ENCODE measurements at places on chromosomes 4 and X. TPM values are rescaled to one million over a fixed set of nuclear protein-coding genes. Genes with fewer than 3 reads are reported as not detected.

DNA sequence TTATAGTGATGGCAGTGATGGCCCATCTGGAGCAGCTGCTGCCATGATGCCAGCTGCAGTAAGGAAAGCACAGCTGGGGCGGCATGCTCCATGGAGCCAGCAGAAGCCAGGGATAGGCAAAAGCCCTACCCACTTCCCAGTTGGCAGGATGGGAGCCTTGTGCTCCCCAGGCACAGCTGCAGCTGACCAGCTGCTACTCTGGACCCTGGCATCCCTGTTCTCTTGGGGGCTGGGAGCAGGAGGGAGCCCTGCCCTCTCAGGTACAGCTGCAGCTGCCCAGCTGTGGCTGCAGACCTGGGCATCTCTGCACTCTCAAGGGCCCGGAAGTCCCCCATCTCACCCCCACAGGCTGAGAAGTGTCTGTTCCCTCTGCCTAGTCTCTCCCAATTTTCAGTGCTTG, 531.9 kb downstream of the PCDH18 start:
- no peaks in the 10 kb centered on the region for H3K4me1 ChIP-seq
- no peak overlapping the region for H3K4me3 ChIP-seq
- no peaks in the 10 kb centered on the region for H3K27me3 ChIP-seq
- DNase-seq, result no peak
- H3K27ac ChIP-seq, result no peak overlapping the region

- no peak overlapping the region for H3K4me3 ChIP-seq
- no peak for DNase-seq
- no peak overlapping the region for H3K27ac ChIP-seq
These were observed 167.5 kb upstream of the BOD1L1 start for GRCh38 chr4:13794819-13795565.

DNA sequence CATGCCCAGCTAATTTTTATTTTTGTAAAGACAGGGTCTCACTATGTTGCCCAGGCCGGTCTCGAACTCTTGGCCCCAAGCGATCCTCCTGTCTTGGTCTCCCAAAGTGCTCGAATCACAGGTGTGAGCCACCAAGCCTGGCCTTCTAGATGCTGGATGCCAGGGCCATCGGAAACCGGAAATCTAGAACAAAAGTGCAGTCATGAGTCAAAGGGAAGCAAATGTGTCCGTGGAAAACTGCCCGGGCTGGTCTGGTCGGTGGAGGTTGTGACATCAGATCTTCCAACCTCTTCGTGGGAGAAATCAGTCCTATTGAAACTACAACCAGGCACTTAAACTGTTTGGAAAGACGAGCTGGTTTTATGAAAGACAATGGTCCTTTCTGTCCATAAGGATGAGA, 92.3 kb upstream of the SHOX start:
- no peaks in the 10 kb centered on the region for H3K4me1 ChIP-seq
- no peaks in the 10 kb centered on the region for H3K36me3 ChIP-seq
- no peak for DNase-seq

- no peak for DNase-seq
- H3K27ac ChIP-seq, result no peak overlapping the region
- peaks cover 2% of the 10 kb centered on the region for H3K27me3 ChIP-seq
- H3K36me3 ChIP-seq, result no peaks in the 10 kb centered on the region
- H3K4me1 ChIP-seq, result peaks cover 9% of the 10 kb centered on the region
These were observed 25.9 kb upstream of the NDNF start for GRCh38 chr4:121098266-121098665.

- H3K27me3 ChIP-seq, result no peaks in the 10 kb centered on the region
- no peak overlapping the region for H3K4me3 ChIP-seq
- peaks cover 8% of the 10 kb centered on the region for H3K4me1 ChIP-seq
- H3K36me3 ChIP-seq, result no peaks in the 10 kb centered on the region
- no peak for DNase-seq
These were observed 60.9 kb downstream of the C4orf46 start for GRCh38 chr4:158610790-158611189.

DNA sequence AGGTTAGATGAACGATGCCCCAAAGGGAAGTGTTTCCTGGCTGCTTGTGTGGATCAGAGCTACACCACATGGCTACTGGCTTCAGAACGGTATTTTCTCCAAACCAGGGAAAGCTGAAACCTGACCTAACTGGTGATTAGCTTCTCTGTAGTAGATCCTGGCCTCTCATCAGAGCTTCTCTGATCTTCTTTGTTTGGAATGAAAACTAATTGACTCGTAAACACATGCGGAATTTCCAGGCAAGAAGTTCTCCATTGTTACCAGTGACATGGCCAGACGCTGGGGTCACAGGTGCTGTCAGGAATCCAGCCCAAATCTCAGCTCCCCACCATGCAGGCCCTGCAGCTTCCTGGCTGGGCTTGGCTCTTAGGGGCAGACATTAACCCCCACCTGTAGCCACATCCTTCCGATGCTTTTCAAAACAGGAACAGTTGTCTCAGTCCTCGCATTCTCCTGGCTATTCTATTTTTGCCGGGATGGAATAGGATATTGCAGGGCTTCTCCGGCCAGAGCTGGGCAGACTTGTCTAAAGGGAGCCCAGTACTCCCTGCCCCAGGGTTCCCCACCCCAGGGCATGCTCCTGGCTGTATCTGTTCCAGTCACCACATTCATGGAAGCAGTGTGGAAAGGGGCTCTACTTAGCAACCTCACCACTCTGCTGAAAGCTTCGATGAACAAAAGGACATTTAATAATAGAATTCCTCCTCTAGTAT, 305.4 kb upstream of the F9 start:
- no peak for DNase-seq
- H3K4me3 ChIP-seq, result no peak overlapping the region
- no peak overlapping the region for H3K27ac ChIP-seq
- no peaks in the 10 kb centered on the region for H3K27me3 ChIP-seq
- H3K36me3 ChIP-seq, result no peaks in the 10 kb centered on the region

DNA sequence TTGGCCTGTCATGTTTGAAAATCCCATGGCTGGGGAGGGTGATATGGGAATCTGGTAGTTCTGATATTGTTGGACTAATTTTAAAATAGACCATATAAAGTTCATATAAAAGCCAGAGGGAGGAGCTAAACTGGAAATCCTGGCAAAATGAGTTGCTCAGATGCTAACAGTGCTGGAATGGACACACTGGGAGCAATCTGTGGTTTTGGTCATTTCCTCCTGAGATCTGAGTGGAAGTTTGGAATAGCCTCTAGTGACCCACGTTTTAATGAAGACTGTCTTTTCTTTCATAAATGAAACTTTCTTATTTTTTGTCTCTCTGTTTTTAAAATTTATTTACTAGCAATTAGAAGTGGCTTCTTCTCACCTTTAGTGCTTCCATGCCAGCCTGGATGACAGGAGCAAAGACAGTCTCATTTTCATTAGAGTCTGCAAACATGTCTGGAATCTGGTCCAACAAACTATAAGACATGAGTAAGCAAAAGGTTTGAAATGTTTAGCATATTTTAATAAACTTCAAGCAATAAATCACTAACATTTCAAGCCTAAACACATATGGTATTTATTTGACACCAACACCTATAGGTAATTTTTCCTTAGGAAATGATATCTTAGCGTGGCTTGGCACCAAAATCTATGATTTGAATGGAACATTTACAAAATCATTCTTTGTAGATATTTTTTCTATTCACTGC, 66.6 kb downstream of the METTL14 start:
- peaks cover 49% of the 10 kb centered on the region for H3K4me1 ChIP-seq
- no peak overlapping the region for H3K4me3 ChIP-seq
- H3K27me3 ChIP-seq, result no peaks in the 10 kb centered on the region

DNA sequence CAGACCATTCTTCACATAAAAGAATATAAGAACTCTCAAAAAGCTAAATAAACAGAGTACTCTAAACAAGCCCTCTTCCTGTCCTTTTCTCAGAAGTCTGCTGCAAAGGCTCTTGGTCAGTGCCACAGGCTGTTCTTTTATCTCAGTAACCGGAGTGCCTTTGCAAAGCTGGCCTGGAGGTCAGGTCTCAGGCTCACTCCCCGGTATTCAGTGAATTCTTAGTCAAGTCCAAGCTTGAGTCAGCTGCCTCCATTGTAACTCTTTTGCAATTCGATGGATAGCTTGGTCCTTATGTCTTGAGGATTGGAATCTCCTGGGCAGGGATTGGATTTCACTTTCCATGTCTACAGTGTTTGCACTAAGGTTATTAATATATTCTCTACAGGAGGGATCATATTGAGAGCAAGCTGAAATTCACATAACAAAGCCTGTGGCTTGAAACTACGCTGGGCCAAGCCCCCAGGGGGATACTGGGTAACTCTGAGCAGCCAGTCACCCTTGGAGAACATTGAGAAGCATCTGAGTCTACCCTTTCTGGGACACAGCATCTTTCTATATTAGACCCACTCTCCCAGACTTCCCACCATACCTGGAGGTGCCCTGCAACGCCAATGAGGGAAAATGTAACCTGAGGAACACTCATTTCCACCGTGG, 10.0 kb upstream of the HS6ST2 start:
- no peak for DNase-seq
- H3K4me3 ChIP-seq, result no peak overlapping the region
- no peak overlapping the region for H3K27ac ChIP-seq
- no peaks in the 10 kb centered on the region for H3K36me3 ChIP-seq

DNA sequence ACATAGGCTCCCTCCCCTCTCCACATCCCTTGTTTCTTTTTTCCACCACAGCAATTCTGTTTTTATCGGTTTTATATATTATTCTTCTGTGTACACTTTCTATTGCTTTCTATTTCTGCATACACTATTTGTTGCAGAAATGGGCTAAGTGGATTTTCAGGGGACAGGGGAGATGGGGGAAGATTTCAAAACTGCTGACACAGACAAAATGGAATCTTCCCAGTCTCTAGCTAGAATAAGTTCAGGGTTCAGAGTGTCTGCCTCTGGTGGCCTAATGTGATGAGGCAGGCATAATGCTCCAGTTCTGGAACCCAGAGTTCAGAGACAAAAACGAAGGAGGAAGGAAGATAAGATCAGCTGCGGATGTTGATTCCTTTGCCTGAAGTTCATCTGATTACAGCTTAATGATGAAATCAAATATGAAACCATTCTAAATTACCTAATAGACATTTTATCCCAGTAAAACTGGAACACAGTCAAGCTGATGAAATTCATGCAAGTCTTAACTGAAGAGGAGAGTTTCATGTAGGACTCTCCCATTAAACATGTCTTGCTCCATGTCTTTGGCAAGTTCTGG, 447.1 kb downstream of the AFF2 start:
- no peaks in the 10 kb centered on the region for H3K36me3 ChIP-seq
- DNase-seq, result no peak
- H3K27me3 ChIP-seq, result no peaks in the 10 kb centered on the region
- H3K4me3 ChIP-seq, result no peak overlapping the region

DNA sequence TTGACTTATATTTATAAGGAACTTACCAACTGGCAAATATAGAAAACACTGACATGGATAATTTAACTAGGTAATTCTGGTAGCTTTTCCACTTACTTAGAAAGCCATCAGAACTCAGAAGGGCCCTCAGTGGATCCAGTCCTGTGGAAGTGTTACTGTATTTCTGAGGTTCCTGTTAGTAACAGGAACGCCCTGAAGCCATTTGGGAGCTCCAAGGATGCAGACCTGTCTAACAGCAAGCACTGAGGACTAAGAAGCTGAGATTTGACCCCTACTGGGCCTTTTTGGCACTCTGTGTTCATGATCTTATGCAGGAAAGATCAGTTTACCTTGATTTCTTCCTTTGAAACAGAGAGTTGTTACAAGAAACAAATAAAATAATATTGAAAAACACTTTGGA, 46.0 kb upstream of the TLL1 start:
- DNase-seq, result no peak
- H3K4me1 ChIP-seq, result no peaks in the 10 kb centered on the region
- no peaks in the 10 kb centered on the region for H3K27me3 ChIP-seq
- H3K27ac ChIP-seq, result no peak overlapping the region
- no peak overlapping the region for H3K4me3 ChIP-seq

DNA sequence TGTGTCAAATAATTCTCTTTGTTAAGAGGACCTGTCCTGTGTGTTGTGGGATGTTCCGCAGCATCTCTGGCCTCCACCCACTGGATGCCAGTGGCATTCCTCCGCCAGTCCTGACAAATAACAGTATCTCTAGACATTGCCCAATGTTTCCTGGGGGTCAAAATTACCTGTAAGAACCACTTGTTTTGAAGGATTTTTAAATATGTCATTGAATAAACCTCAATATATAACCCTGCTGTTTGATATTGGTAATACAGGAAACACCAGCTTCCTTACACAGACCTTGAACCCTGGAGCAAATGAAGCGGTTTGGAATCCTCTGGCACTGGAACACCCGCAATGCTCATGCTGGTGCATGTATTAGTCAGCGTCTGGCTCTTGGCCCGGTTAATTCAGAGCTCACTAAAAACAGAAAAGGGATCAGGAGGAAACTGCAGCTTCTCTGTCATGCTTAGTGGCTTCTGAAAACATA, 101.3 kb downstream of the TBL1X start:
- no peaks in the 10 kb centered on the region for H3K36me3 ChIP-seq
- H3K4me1 ChIP-seq, result peaks cover 27% of the 10 kb centered on the region
- H3K4me3 ChIP-seq, result peak overlapping the region; percentile 16
- DNase-seq, result peak; percentile 93

DNA sequence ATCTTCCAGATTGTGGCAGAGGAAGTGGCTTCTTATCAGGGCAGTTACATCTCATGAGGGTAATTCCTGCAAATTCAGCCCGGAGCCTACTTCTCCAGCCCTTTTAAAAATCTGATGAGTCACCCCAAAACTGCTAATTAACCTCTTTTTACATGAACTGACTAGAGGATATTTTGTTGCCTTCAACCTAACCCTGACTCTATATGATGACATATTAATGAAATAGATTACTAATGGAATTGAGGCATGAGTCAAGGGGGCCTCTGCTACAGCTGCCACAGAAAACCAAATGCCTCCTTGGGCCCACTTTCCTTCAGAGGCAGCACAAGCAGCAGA, 72.5 kb downstream of the QRFPR start:
- H3K4me3 ChIP-seq, result no peak overlapping the region
- no peak for DNase-seq
- no peaks in the 10 kb centered on the region for H3K4me1 ChIP-seq

- no peak overlapping the region for H3K4me3 ChIP-seq
- no peak for DNase-seq
- no peak overlapping the region for H3K27ac ChIP-seq
- peaks cover 7% of the 10 kb centered on the region for H3K36me3 ChIP-seq
These were observed 29.1 kb downstream of the RIPPLY1 start for GRCh38 chrX:106874075-106874474.

DNA sequence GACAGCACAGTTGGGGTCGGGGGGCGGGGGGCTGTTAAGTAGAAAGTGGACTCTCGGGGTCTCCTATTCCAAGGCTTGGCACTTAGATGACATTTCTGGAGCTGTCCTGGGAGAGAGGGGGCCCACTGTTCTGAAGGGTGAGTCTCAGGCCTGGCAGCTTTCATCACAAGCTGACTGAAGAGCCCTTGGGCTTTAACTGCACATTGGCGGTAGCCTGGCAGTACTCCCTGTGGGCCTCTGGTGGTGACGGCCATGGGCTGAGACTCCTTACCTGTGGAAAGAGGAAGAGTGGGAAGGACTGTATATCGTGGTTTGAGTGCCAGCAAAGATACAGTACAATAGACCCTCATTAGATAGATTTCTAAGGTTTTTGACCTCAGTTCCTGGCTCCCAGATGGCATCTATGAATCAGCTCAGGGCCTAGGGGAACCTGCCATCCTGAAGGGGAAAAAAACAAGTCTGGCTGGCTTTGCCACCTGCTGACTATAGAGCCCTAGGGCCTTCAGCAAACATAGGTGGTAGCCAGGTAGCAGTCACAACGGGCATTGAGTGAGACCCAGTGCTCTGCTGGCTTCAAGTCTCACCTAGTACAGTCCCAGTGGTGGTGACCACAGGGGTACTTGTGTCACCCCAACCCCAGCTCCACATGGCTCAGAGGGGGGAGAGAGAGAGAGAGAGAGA, 87.9 kb downstream of the ANKRD17 start:
- no peak overlapping the region for H3K27ac ChIP-seq
- no peaks in the 10 kb centered on the region for H3K27me3 ChIP-seq
- H3K36me3 ChIP-seq, result peaks cover 52% of the 10 kb centered on the region

Gene PLXNB3
- 2.7 TPM for total RNA-seq

Gene PPEF1
- total RNA-seq, result under 0.01 TPM

Gene BEX1
- 4.4 TPM for total RNA-seq

Gene RAP2C
- total RNA-seq, result 24.6 TPM

Gene TBC1D9
- 19.4 TPM for total RNA-seq

Gene ARHGAP36
- total RNA-seq, result not detected
